ENCODE measurements at places on chromosomes 12 and 14.

DNA sequence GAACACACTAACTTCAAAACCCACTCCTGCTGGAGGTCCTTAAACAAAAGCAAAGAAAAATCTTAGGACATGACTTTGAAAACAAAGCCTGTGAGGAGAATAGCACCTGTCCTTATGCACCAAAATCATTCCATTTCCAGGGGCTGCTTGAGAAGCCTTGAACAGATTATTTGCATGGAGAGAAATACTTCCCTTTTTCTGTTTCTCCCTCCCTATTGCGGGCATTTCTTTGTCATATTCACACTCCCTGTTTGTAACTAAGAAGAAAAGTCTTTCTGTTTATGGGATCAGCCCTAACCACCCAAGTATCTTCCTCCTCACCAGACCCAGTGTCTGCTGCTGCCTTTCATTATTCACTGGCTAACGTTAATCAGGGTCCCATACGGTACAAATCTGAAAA, 218.8 kb downstream of the DPF3 start:
- DNase-seq, result no peak

DNA sequence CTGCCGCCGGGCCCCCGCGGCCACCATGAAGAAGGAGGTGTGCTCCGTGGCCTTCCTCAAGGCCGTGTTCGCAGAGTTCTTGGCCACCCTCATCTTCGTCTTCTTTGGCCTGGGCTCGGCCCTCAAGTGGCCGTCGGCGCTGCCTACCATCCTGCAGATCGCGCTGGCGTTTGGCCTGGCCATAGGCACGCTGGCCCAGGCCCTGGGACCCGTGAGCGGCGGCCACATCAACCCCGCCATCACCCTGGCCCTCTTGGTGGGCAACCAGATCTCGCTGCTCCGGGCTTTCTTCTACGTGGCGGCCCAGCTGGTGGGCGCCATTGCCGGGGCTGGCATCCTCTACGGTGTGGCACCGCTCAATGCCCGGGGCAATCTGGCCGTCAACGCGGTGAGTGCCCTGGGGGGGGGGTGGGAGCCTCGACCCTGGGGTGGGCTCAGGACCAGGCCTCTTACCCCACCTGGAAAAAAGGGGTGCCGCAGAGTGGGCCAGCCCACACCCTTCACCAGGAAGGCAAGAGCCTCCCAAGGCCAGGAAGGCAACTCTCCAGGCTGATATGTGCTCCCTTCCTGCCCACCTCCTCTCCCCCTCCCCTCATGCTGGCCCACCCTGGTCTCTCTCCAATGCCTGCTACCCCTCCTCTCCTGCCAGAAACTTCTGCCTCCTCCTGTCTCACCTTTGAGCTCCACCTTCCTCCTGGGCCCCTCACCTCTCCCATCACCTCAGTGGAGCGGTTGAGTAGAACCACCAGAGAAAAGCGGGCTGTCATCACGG, 507 bp downstream of the AQP5 start:
- no peak for DNase-seq

DNA sequence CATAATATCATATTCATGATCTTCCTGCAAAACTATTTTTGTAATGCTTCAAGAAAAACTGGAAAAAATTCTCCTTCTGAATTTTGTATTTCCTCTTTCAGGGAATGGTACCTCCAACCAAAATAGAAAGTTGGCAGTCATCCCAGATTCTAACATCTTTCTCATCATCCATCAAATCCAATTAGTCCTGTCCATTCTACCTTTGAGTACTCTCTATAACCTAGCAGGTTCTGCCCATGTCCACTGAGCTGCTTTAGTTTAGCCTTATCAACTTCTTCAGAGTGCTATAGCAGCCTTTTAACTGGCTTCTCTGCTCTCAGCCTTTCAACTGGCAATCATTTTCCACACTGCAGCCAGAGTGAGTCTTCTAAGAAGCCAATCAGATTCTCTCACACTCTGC, 236.2 kb downstream of the AKAP6 start:
- peak; percentile 43 for DNase-seq

DNA sequence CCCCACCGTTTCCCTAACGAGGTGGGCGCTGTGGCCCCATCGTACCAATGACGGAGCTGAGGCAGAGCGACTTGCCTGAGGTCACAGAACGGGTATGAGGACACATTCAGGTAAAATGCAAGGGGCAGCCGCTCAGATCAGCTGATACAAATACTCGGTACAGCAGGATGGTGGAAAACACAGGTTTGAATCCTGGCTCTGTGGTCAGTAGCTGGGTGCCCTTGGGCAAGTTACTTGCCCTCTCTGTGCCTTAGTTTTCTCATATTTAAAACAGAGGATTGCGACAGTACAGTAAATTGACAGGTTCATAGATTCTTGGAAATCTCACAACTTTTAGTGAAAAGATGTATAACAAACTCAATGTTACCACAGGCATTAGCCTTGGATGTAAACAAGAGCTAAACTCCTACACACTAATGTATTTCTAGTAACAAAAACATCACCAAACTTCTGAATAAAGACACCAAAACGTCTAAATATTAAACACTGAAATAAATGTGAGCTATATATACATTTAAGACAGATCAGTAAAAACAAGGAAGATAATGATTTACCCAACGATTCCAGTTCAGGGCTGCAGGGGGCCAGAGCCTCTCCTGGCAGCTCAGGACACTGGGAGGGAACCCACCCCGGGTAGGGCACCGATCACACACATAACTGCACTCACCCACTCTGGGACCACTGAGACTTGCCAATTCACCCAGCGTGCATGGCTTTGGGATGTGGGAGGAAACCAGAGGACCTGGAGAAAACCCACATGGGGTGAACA, 128.4 kb downstream of the RBM19 start:
- DNase-seq, result no peak

DNA sequence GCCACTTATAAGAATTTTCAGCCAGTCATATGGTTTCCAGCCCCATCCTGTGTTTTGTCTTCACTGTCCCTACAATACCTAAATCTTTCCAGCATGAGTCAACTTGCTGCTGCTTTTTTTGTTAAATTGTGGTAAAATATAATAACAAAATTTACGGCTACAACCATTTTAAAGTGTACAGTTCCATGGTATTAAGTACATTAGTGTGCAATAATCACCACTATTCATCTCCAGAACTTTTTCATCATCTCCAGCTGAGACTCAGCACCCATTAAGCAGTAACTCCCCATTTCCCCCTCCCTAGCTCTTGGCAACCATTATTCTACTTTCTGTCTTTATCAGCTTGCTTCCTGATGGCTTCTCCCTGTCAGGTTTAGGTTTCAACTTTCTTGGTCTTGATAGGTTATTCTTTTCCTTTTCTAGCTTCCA, 39.1 kb downstream of the FRS2 start:
- no peak for DNase-seq

DNA sequence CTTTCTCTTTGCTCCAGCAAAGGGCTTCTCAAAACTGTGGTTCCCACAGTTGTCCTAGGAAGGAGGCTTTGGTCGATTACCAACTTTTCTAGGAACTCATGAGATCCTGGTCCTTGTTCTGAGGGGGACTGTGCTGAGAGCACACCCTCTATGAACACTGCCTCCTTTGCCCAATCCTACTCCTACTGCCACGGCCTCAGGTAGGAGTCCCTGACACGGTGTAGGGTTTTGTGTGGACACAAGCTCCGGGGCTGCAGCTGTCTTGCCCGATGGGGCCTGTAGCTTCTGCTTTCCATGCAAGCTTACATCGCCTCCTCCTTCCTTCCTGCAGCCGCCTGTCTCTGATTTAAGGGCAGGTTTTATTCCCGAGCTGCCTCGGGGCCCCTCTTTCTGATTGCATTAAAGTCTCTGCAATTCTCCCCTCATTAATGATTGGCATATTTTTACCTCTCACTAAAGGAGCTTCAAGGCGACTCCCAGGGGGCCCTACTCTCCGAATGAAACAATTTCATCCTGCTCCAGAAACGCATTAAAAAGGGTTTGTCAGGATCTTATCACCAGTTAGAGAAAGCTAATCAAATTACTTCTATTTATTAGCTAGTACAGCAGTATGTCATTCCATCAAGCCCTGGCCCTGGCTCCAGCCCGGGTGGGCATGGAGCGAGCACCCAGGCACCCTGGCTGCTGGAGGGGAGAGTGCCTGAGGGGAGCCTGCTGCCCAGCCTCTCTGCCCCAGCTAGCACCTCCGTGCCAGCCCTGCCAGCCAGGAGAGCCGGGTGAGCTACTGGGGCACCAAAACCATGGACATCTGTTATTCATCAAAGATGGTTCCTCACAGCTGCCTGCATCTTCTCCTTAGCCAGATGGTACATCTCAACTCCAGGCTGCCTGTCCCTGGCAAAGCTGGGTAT, 38.0 kb upstream of the ESRRB start:
- no peak for DNase-seq

GRCh38 chr14:98906123-98906995, 365.6 kb downstream of the BCL11B start:
- peak; percentile 91 for DNase-seq

GRCh38 chr12:130154276-130155070, 7.8 kb upstream of the FZD10 start:
- DNase-seq, result no peak

GRCh38 chr12:67940780-67941243, 48.4 kb upstream of the IFNG-AS1 start:
- DNase-seq, result no peak

- DNase-seq, result no peak
Observed at GRCh38 chr12:91667694-91668093, 478.0 kb downstream of the BTG1 start.

DNA sequence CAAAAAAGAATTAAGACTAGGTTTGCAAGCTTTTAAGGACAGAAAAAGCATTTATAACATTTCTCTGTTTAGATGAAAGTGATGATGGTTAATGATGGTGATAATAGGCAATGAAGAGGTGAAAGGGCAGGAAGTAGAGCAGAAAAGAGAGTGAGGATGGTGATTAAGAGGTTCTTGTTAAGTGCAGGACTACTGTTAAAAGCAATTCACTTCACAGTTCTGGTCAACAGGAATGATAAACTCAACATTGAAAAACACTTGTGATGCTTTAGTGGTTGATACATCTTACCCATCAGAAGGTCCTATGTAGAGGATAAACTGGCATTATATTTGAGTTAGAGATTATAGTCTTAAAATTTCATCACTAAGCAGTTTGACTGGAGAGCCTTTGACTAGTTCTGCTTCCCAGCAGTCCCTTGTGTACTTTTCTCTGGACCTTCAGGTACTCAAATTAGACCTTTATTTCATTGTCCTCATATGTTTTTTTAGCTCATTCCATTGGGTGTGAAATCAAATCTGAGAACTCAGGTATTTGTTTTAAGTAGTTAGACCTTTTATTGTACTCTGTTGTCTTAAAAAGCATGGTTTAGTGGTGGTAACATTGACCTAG, 10.9 kb downstream of the RAP1B start:
- no peak for DNase-seq

GRCh38 chr14:80504781-80505180, 293.5 kb upstream of the DIO2 start:
- DNase-seq, result no peak

DNA sequence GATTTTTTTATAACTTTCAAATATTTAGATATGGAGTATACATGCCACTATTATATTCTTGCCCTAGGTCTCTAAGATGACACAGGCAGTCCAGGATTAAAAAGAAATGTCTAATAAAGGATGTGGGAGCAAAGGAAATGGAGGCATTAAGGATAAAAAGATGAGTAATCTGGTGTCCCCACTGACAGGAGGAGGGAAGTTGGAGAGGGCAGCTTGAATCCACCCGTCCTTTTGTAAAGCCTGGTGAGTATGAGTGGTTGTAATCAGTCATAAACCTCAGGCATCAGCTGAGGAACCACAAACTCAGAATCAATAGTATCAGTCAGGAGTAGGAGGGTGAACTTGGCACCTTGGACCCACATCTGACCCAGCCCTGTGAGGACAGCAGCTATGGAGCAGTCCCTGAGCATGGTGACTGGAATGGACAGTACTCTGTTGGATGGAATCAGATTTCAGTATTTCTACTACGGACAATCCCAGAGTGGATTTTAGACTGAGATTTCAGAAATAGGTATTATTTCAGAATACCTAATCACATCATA, 100.5 kb downstream of the EXOC5 start:
- DNase-seq, result no peak

GRCh38 chr14:77603031-77603430, 13.4 kb downstream of the SPTLC2 start:
- no peak for DNase-seq

- DNase-seq, result no peak
Observed at GRCh38 chr12:47280543-47281300, 201.0 kb upstream of the AMIGO2 start.

DNA sequence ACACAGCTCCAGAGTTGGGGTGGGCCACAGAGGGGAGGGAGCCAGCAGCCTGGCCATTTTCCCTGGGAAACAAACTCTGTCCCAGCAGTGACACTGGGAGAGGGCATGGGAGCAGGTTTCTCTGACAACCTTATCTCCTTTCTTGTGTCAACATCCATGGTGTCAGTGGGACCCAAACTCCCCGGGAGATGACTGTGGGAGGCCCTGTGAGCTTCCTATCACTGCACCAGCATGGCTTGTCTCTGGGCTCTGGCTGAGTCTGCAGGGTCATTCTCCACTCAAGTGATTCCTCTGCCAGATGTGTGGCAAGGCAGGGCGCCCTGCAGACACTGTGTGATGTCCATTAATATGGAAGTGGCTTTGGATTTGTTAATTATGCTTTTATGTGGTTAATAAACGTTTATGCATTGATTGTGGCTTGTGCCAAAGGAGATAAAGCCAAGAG, 10.1 kb downstream of the LRTM2 start:
- no peak for DNase-seq

GRCh38 chr12:54060174-54060974, 6.7 kb downstream of the HOXC4 start:
- no peak for DNase-seq

DNA sequence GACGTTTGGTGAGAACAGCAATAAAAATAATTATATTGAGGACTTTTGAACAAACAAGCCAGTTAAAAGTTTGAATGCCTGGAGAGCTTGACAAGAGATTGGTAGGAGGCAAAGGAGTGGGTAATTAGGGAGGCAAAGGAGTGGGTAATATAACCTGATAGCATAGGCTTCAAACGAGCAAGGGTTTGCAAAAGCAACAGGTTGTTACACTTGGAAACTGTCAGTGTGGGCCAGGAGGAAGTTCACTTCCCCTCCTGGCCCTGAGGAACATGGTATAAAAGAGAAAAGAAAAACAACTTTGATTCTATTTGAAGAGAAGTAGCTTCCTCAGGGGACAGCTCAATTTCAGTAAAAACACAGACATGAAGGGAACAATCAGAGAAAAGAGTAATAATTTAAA, 121.7 kb downstream of the CCER1 start:
- no peak for DNase-seq

GRCh38 chr12:32446316-32447119, 47.2 kb downstream of the FGD4 start:
- DNase-seq, result no peak
